Osteoblast (primary cell): ENCODE measurements at places on chromosomes 1 and 21. TPM values are rescaled to one million over a fixed set of nuclear protein-coding genes. Genes with fewer than 3 reads are reported as not detected.

The DNAJC28 gene
- total RNA-seq = 3.2 and 4.0 TPM in 2 replicates

The OR2L13 gene
- under 0.01 TPM in 1 of 2 replicates, not detected in the other for total RNA-seq

The IL10RB gene
- total RNA-seq = 44.9 and 52.7 TPM in 2 replicates

The LYPD8 gene
- not detected in 2 replicates for total RNA-seq

The C1orf210 gene
- not detected in 2 replicates for total RNA-seq
